GM12878 (cell line): ENCODE measurements at places on chromosomes 13 and 19.
A peak's percentile ranks its signal among the peaks of the same experiment; 100 is the strongest.

- H3K27me3 ChIP-seq = no peaks in the 10 kb centered on the region
- DNase-seq = no peak
- H3K27ac ChIP-seq = no peak overlapping the region
- no peaks in the 10 kb centered on the region for H3K4me1 ChIP-seq
- no peak overlapping the region for H3K4me3 ChIP-seq
- no peaks in the 10 kb centered on the region for H3K36me3 ChIP-seq
These were observed 20.1 kb upstream of the CAMSAP3 start for GRCh38 chr19:7575434-7576040.

DNA sequence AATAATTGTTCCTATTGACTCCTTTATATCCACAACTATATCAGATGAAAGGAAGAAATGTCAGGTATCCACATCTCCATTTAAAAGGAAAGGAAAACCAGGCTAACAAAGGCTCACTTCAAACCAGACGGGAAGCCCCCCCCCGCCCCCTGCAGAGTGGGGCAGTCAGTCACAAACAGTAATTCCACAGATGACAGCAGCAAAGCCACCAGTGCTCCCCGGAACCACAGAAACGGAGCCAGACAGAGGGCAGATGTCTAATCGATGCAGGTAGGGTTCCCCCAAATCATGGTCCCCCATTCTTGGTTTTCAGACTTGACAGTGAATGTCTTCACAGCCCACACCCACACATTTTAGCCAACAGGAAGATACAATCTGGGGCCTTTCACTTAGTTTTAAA is 100.8 kb downstream of the STK24 start:
- H3K4me3 ChIP-seq = peak overlapping the region; percentile 13; the same call in 1 of the 2 replicates
- H3K4me1 ChIP-seq = peaks cover 40% of the 10 kb centered on the region
- H3K36me3 ChIP-seq = peaks cover 18% of the 10 kb centered on the region
- H3K27ac ChIP-seq = peak overlapping the region; percentile 67
- no peaks in the 10 kb centered on the region for H3K27me3 ChIP-seq

DNA sequence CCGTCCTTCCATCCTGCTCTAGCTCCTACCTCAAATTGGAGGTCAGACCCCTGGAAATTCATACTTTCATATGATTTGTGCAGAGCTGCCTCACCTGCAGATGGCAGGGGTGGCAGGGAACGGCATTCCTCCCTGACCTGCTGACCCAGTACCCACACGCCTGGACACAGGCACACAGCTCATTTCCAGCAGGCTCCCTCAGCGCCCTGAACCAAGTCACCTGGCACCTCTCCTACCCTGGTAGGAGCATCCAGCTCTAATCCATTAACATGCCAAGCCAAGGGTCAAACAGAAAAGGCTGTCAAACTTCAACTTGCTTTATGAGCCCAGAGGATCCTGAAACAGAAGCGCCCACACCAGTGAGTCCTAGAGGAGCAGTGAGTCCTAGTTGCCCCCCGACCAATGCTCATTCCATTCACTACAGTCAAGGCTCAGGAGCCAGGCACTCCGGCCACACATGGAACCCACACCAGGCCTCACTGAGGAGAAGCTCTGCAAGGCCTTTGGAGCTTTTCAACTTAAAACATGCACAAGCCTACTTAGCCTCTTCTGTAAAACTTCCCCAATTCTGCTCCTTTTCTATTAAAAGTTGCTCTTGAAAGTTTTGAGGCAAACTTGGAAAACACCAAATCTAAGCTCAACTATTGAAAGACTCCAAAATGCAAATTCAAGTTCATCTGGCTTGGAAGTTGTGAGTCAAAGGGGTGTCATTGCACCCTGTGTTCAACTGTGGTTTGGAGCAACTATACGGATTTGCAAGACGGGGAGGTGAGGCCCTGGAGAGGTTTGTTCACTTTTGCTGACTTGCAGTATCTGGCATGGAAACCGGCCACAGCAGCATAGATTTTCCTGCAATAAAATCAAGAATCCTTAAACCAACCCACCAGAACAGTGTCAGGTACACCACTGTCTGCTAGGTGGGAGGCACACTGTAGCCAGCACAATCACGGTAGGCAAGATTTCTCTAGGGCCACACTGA is 96.7 kb downstream of the CRYL1 start:
- H3K4me1 ChIP-seq = peaks cover 17% of the 10 kb centered on the region
- DNase-seq = no peak
- H3K36me3 ChIP-seq = no peaks in the 10 kb centered on the region
- H3K27ac ChIP-seq = no peak overlapping the region
- H3K4me3 ChIP-seq = no peak overlapping the region
- H3K27me3 ChIP-seq = no peaks in the 10 kb centered on the region

- no peaks in the 10 kb centered on the region for H3K27me3 ChIP-seq
- no peak overlapping the region for H3K4me3 ChIP-seq
- DNase-seq = no peak
- H3K27ac ChIP-seq = peak overlapping the region; percentile 28; the same call in 1 of the 2 replicates
- H3K4me1 ChIP-seq = peaks cover 23% of the 10 kb centered on the region
These were observed 1558.5 kb downstream of the EFNB2 start for GRCh38 chr13:104976986-104977385.

DNA sequence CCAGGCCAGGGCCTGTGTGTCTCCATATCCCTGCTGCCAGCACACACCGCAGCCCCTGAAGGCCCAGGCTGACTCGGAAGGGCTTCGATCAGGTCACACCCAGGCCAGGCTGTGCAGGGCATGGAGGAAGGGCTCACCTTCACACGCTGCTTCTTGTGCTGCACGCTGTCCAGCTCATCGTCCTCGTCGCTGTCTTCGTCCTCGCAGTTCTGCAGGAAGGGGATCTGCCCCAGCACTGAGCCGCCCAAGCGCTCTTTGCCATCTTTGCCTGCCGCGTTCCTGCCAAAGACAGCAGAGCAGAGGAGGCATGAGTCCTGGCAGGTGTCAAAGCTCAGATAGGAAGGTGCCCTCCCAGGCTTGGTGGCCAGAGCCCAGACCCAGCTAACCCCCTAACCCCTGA is 13.7 kb upstream of the PRKD2 start:
- no peaks in the 10 kb centered on the region for H3K27me3 ChIP-seq
- no peak for DNase-seq
- peaks cover 10% of the 10 kb centered on the region for H3K4me1 ChIP-seq
- H3K4me3 ChIP-seq = no peak overlapping the region
- peaks cover 52% of the 10 kb centered on the region for H3K36me3 ChIP-seq
- no peak overlapping the region for H3K27ac ChIP-seq
